ENCODE measurements at places on chromosomes 2 and 18.

DNA sequence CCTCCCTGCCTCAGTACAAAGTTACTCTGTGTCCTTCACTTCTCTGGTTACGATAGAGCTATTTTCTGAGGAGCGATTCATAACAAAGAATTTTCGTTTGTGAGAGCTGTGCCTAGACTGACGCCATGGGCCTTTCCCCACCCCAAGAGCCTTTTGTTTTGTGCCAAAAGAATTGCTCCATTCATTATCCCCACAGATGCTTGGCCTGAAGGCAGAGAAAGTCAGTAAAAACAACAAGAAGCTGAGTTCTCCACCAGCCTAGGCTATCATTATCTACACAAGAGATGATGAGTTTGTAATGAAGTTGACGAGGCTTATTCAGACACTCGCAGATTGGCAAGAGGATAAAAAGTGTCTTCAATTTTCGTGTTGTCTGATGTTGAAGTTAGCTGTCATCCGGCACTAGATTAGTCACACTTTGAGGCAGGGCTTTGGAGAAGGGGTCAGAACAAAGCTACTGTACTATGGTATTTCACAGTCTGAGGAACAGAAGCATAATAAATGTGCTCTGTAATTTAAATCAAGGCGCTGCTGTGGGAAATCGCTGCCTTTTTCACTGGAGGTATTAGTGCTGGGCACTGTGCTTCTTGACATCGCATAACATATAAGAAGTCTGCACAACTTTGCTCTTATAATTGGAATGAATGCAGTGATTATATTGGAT, 278.4 kb upstream of the FIGN start:
- DNase-seq = no peak

GRCh38 chr2:71932037-71932779, 215.5 kb downstream of the CYP26B1 start:
- no peak for DNase-seq

DNA sequence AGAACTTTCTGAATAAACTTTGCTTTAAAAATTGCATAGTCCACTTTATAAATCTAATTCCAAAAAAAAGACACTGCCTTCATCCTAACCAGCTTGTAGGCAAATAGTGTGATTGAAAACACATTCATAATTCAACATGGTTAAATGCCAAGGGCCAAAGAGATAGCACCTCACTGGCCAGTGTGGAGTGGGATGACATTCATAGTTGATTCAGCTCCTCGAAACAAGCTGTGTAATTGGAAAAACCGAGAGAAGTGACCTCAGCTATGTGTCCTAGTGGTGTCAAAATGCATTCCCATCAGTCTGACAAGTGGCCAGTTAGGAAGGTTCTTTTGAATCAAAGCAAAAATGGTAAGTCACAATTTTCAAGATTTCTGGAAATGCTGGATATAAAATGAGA, 1068.5 kb upstream of the CELF4 start:
- DNase-seq = no peak

GRCh38 chr2:128160616-128161275, 69.7 kb downstream of the UGGT1 start:
- no peak for DNase-seq

DNA sequence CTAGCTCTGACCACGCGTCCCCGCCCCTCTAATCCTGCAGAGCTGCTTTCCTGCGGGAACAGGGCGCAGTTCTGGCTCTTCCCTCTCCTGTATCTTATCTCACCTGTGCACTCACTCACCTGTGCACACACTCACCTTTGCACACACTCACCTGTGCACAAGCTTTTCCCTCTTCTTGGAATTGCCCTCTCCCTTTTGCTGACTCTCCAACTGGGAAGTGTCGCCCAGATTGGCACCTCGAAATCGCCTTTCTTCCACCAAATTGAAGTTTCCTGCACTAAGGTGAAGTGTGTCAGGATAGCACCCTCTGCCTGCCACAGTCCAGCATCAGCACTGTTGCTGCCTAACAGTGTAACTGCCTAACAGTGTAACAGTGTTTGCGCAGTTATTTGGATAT, 566 bp upstream of the CMPK2 start:
- DNase-seq = peak; percentile 9

- no peak for DNase-seq
Observed at GRCh38 chr2:200077838-200078237, 122.5 kb downstream of the MAIP1 start.

DNA sequence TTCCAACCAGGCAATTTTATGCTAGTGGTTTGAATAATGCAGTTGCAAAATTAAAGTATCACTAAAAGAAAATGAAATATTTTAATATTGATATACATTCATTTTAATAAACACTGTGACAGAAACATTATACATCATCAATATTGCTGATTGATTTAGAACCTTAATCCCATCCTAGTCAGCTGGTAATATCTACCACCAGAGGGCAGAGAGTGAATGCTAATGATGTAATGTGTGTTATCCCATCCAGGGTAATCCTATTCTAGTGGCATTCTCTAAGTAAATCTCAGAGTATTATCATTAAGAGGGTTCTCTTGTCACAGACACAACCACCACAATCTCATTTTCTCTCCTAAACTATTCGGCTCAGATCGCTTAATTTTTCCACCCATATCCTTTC, 477.4 kb downstream of the CPS1 start:
- no peak for DNase-seq

GRCh38 chr2:237577956-237578870, 11.8 kb downstream of the PRLH start:
- no peak for DNase-seq

DNA sequence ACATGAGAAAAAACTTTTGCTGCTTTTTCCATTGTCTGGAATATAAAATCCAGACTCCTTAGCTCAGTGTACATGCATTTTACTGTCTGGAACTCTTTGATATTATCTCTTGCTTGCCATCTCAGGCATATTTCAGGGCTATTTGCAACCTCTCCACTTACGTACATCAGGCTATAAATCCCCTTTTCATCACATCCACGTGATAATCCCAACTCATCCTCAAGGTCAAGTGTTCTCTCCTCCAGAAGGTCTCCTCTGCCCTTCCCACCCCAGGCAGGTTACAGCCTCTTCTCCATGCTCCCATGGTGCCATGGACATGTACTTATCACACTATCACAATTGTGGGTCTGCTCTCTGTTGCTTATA, 202.5 kb upstream of the RBMS1 start:
- DNase-seq = no peak

DNA sequence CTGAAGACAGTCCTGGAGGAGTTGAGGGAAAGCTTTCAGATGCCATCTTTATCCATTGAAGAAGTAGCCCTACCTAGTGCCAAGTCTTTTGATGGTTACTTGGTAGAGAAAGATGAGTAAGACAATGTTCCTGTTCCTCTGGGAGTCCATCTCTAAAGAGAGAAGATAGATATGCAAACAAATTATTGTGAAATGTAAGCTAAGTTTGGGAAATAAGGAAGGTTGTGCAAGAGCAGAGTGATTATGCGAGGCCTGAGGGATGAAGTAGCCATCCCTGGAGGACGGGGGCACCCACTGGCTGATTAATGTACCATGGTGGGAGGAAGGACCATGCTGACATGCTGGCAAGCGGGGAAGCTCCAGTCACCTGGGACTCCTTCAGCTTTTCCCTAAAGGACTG, 994 bp upstream of the DTNA start:
- no peak for DNase-seq

GRCh38 chr2:124542932-124543640, 518.0 kb downstream of the CNTNAP5 start:
- no peak for DNase-seq

DNA sequence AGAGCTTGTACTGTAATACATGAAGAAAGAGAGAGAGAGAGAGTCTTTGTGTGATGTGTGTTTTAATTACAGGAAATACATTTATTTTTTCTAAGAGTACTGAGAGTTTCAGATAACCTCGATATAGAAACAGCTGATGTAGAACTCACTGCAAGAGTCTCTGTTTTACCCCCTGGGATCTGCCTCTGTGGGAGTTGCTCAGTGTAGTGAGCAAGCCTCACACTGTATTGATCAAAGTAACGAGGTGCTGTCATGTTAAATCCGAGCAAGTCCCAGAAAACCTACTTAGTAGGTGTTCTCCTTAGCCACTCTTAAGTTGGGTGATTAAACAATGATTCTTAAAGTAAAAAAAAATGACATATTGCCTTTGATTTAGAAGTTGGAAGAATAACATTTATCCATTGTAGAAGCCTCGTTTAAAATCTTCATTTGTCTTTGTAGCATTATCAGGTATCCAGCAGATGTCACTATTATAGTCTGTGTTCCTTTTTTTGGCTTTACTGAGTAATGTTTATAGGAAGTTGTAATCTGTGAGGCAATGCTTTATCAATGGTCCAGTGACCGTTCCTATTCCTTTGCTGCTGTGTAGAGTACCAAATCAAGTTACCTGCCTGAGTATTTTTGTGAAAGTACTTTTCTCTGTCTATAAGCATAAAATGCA, 219.0 kb downstream of the MYO3B start:
- DNase-seq = no peak

- peak; percentile 44 for DNase-seq
Observed at GRCh38 chr2:669323-669722, 7.9 kb downstream of the TMEM18 start.

GRCh38 chr2:29269765-29270109, 154.5 kb downstream of the CLIP4 start:
- no peak for DNase-seq

DNA sequence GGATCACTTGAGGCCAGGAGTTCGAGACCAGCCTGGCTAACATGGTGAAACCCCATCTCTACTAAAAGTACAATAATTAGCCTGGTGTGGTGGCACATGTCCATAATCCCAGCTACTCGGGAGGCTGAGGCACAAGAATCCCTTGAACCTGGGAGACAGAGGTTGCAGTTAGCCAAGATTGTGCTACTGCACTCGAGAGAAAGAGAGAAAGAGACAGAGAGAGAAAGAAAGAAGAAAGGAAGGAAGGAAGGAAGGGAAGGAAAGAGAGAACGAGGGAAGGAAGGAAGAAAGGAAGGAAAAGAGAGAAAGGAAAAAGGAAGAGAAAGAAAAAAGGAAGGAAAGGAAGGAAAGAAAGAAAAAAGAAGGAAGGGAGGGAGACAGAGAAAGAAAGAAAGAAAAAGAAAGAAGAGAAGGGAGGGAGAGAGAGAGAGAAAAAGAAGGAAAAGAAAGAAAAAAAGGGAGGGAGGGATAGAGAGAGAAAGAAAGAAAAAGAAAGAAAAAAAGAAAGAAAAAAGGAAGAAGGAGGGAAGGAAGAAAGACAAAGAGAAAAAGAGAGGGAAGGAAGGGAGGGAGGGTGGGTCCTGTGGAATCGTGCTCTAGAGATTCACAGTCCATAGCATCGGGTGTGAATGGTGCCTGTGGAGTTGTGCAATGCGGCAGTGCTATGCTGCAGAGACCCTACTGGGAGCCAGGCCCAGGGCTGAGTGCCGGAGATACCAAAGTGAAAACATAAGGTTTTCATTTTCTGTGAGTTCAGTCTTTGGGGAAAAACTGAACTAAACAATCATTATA, 4.6 kb upstream of the SDC1 start:
- DNase-seq = no peak

DNA sequence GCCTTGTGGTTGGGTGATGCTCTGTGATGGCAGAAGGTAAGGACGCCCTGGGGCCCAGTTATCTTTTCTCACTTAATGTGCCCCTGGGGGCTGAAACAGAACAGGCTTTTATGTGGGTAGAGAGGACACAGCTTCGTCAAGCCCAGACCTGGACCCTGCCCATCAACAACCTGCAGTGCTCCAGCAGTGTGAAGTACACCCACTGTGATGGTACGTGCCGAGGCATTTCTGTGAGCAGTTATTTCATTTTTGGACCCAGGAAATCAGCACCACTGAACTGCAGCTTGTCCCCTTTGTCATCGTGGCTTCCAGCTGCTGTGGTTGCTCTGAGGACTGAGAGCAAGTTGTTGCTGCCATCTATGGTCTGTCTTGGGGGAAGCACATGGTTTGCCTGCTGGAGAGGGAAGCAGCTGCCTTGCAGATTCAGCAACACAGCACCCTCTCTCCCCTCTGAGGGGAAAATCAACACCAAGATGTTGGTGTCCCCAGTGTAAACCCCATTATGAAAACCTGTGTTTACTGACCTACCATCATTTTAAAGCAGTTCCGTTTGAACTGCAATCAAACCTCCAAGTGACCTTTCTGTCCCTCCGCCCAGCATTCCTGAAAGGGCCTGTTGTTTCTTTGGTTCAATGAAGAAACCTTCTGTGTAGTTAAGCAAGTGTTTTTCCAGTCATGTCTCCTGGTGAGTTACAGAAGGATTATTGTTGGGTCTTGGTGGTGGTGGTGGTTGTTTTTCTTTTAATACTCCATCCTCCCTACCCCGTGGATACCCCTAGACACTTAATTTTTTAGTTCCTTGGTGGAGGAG, 158.2 kb downstream of the MGAT5 start:
- peak; percentile 67 for DNase-seq

- DNase-seq = no peak
Observed at GRCh38 chr18:34540897-34541296, 169.2 kb upstream of the DTNA start.

DNA sequence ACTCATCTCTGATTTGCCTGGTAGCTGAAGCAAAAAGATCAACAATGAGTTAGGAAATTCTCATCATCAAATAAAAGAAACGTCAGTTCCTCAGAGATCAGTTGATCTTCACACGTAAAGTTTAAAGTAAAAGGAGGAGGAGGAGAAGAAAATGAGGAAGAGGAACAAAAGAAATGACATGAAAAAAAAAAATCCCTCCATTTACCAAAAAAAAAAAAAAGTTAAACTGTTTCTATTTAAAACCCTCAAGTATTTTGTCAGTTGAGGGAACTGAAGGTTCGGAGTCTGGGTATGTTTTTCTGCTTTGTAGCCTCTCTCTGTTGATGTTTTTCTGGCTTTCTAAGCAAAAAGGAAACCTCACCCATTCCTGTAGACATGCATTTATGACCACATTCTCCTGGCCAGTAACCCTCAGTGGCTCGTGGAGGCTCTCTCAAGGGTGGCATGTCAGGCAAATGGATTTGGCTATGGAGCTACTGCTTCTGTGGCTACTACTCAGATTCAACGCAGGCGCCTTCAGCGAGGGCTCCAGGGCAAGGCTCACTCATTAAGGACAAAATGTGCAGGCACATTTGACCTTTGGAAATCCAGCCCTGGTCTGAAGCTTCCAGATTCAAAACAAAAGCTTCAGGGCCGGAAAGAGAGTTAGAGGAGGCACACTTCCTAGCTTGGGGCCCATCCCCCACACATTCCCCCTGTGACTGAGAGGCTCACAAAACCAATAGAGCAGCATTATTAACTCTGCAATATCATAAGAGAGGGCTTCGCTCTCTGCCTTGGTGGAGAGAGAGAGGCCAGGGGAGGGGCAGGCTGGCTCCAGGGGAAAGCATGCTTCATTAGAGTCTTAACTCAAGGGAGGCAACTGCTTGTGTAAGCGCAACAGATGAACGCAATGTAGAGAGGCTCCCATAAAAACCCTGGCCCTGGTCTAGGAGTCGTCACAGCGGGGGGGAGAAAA, 22.3 kb downstream of the KLF7 start:
- peak; percentile 57 for DNase-seq

- no peak for DNase-seq
Observed at GRCh38 chr2:62196278-62196901, 475 bp downstream of the B3GNT2 start.

- DNase-seq = no peak
Observed at GRCh38 chr2:42922790-42923579, 130.6 kb upstream of the HAAO start.

DNA sequence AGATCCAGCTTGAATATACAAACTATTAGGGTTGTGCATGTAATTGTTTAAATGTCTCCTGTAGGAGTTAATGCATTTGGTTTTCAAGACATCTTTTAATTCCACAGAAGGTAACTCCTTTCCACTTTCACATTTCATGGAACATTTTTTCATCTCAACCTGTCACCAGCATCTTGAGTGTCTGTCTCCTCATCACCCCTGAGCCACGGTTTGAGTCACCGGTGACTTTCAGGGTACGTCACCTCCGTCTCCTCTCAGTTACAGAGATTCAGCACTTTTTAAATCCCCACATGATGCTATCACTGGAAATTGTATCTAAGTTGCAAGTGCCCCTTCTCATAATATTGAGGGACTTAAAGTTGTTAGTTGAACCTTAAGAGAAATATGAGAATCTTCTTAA, 25.3 kb downstream of the GPR55 start:
- no peak for DNase-seq

All from astrocyte of the cerebellum (primary cell).